ENCODE measurements at places on chromosomes 5 and 9. TPM values are rescaled to one million over a fixed set of nuclear protein-coding genes. Genes with fewer than 3 reads are reported as not detected.
A peak's percentile ranks its signal among the peaks of the same experiment; 100 is the strongest.

GRCh38 chr5:8349855-8350254, 480.9 kb downstream of the MTRR start:
- no peak for DNase-seq

GRCh38 chr5:56251918-56252553, 18.9 kb upstream of the ANKRD55 start:
- DNase-seq: no peak

- no peak for DNase-seq
Observed at GRCh38 chr9:115333277-115334070, 215.5 kb upstream of the TNC start.

- no peak for DNase-seq
Observed at GRCh38 chr5:172607213-172607793, 33.8 kb upstream of the NEURL1B start.

Gene TAF11L4
- not detected for total RNA-seq

DNA sequence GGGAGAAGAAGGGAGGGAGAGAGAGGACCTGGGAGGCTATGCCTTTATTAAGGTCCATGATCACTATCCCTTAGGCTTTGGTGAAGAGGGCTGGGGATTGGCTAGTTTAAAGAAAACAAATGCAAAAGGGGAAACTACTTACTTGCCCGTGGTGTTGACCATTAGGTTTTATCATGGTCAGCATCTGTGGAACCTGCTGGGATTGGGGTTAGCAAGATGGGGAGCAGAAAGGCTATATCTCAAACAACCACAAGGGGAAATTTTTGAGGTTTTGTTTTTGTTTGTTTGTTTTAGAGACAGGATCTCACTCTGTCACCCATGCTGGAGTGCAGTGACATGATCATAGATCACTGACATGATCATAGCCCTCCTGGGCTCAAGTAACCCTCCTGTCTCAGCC, 9.0 kb upstream of the RAD23B start:
- DNase-seq: no peak

- no peak for DNase-seq
Observed at GRCh38 chr9:127451858-127452656, 747 bp downstream of the LRSAM1 start.

GRCh38 chr9:110546411-110546871, 33.1 kb downstream of the SVEP1 start:
- DNase-seq: no peak

DNA sequence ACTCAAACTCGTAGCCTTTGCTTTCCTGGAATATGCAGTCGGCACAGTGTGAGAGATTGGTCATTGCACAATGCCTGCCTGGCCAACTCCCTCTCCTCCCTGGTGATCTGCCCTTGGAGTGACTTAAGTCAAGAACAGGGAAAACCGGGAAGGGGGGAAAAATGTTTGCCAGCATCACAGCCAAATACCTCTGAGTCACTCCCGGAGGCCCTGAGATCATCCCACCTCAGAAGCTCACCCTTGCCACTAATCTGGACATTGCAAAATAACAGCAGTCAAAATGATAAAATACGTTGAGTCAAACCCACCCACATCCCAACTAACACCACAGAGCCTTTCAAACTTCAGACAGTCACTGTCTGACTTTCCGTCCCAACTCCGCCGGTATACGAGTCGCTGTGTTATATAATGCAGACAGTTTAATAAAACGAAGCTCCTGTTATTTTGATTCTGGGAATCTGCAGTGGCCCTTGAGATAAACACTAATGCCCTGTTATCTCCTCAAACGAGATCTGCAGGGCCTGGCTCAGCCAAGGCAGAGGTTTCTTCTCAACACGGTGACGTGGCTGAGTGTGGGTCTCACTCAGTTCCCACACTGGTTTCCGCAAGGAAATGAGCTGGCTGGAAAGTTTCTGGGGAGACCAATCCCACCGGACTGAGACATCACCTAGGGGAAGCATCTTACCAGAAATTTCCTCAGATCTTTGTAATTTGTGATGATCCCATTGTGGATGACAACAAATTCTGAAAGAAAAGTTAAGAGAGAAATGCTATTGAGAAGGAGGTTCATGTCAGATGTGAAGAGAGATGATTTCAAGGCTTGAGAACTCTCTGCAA, 22.1 kb downstream of the GFPT2 start:
- DNase-seq: no peak

Gene IL17B
- total RNA-seq: 4.0 TPM

DNA sequence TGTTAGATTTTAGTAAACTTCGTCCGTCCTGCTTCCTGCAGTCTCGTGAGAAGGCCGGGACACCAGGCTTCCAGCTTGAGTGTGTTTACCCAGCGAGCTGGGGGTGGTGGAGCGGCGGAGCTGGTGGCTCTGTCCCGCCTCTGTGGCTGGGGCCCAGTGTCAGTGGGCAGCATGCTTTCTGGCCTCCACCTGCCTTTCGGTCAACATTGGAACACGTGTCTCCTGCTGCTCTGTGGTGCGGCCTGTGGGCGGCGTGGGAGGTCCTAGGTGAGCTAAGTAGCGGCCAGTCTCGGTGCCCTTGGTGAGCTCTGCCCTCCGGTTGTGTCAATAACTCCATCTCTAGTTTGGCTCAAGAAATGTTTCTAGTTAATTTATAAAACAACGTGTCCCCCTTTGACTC, 125.9 kb downstream of the GADD45G start:
- DNase-seq: no peak

Gene DDX46
- total RNA-seq: 34.9 TPM

DNA sequence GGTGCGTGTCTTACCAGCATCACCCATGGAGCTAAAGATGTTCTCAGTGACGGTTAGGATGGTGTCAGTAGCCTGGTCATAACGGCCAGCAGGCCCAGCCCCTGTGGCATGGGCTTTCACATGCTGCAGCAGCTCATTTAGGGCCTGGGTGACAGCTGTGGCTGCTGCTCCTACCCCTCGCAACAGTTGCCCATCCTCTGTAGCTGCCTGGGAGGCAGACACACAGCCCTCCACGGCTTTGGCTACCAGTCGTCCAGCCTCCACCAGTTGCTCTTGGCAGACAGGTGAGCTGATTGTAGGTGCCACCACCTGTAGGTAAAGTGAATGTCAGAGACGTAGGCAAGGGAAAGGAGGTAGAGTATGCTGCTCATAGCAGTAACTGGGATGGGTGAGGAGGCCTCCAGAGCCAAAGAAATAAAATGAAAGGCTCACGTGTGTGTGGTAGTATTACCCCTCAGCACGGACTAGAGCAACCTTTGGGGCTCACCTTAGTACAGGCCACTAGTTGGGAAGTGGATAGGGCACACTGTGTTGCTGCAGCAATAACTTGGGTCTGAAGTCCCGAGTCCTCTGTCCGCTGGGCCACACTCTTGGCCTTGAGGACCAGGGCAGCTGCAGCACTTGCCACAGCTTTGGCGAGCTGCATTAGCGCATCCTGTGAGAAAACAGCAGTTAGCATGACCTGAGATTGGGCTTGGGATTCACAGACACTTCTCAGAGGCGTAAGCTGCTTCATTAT, 14.7 kb downstream of the TLN1 start:
- DNase-seq: no peak

DNA sequence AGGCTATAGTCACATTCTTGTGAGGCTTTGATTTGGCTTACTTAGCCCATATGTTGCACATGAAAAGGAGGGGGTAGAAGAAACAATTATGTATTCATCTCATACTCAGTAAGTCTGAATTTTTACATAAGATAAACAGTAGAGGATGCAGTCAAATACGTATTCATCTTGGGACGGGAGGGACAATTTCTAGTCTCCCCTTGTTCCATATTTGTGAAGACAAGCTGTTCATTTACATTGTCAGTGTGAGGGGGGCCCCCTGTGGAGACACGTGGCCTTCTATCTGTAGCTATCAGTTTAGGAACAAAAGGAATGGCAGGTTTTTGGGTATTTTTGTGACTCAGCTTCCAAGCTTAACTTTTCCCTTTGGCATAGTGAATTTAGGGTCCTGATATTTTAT, 49.2 kb upstream of the PPP1R2B start:
- DNase-seq: no peak

DNA sequence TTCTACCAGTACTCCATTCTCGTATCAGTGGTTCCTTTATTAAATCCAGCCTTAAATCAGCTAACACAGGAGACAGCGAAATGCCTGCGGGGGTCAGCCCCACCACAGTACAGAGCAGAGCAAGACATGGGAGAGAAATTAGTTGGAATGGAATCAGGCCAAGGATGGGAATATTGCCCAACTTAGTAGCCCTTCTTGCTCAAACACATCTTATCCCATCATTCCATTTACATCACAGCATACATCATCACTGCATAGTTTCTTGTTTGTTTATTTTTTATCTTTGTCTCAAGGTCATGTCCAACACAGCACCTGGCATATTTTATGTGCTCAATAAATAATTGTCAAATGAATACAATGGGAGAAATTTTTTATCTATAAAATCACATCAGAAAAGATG, 34.3 kb upstream of the DAB2 start:
- DNase-seq: no peak

GRCh38 chr5:104734046-104734445, 1171.5 kb upstream of the NUDT12 start:
- DNase-seq: no peak

Gene SPAAR
- 0.69 TPM for total RNA-seq

Gene ALDH1A1
- total RNA-seq: 26.4 TPM

- DNase-seq: peak; percentile 90
Observed at GRCh38 chr9:110828264-110828663, 159.7 kb downstream of the MUSK start.

DNA sequence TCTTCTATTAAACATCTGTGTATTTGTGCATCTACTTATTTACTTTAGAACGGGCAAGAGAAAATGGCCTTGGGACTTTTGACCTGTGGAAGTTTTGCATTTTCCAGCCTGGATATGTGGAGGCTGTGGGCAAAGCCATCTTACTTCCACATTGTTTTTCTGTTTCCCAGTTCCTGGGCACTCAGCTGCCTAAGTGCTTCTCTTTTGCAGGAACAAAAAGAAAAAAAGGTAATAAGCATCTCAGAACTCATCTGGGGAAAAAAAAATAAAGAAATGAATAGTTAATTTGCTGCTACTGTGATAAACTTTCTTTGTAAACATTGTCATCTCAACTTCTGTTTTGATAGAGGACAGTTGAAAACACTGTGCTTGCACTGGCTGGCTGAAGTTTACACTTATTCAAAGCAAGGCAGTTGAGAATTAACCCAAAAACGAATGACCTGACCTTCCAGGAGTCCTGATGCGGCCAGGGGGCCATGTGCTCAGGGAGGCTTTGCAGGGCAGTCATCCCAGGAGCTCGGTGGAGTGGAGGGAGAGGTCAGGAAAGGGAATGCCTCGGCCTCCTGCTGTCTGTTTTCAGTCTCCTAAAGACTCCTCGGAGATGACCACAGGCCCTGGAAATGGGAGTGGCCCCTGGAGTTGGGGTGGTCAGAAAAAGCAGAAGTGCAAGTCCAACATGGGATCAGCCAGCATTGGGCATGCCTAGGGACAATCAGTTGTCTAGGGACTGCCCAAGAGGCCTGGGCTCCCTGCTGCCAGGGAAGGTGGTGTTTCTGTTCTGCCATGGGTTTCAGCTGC, 75.5 kb downstream of the RAI14 start:
- DNase-seq: no peak

Gene CDKN2B
- total RNA-seq: 0.79 TPM

DNA sequence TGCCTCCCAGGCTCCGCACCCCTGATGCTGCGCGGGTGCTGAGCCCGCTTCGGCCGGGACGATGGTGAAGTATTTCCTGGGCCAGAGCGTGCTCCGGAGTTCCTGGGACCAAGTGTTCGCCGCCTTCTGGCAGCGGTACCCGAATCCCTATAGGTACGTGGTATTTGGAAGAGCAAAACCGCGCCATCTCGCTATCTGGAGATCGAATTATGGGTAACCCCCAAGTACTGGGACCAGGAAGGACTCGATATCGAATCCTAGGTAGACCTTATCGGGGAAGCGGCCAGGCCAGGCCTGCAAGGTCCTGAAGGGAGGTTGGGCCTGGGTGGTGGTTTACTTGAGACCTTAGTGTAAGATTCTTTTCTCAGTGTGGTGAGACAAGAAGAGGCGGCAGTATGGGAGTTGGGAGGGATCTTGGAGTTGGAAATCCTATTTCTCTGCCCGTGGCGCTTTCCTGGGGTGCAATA, 359 bp downstream of the PRELID1 start:
- DNase-seq: no peak

Gene PCDHB12
- 5.3 TPM for total RNA-seq

Gene PCDHA6
- total RNA-seq: 6.9 TPM

Gene ZFP2
- 7.7 TPM for total RNA-seq

GRCh38 chr9:116381350-116381749, 227.8 kb downstream of the PAPPA start:
- no peak for DNase-seq

Gene GABRA1
- 5.5 TPM for total RNA-seq

GRCh38 chr5:126939887-126940286, 90.5 kb downstream of the MARCHF3 start:
- no peak for DNase-seq

Gene ZDHHC11
- total RNA-seq: 14.3 TPM

GRCh38 chr9:112817860-112818203, 67.3 kb downstream of the SNX30 start:
- no peak for DNase-seq

GRCh38 chr5:83184534-83184933, 107.2 kb downstream of the XRCC4 start:
- DNase-seq: no peak

DNA sequence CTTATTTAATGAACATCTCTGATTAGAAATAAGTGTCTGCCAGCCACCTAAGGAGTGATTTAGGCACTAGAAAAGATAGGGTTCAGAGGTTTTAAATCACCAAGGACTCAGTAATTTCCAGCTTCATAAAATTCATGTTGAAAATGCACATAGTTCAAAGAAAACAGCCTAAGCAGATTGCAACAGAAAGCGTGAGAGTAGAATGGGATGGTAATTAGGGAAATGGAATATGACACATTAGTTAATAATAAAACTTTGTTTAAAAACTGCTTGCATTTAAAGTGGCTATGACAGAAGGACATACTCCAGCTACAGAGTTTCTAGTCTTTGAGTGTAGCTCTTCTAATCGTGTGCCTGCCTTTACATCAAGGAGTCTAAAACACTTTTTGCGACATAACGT, 490.8 kb downstream of the TLE4 start:
- no peak for DNase-seq

DNA sequence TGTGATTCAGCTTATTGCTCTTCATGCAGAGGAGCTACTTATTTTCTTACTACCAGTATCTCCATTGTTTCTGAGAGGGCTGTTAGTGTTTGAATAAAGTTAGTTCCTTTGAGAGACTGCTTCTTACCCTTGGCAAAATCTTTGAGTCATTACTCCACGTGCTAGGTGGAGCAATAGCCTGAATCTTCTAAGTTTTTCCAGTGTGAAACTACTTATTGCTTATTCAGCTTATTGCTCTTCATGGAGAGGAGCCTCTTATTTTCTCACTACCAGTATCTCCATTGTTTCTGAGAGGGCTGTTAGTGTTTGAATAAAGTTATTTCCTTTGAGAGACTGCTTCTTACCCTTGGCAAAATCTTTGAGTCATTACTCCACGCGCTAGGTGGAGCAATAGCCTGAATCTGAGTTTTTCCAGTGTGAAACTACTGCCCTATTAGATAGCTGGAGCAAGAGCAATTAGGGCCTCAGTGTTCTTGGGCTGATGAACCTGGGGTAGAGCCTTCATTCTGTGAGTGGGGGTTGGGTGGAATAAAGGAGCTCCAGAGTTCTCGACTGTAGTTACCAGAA, 41.9 kb downstream of the GPBP1 start:
- no peak for DNase-seq

- DNase-seq: peak; percentile 51
Observed at GRCh38 chr5:178145965-178146820, 7.5 kb downstream of the NHP2 start.

All from spinal cord (tissue), 10 donors.